ENCODE measurements at places on chromosomes 4 and X.

GRCh38 chr4:89752932-89753598 lies 83.9 kb downstream of the SNCA start:
- H3K4me3 ChIP-seq, result no peak overlapping the region
- DNase-seq, result no peak
- peaks cover 29% of the 10 kb centered on the region for H3K27me3 ChIP-seq
- no peaks in the 10 kb centered on the region for H3K4me1 ChIP-seq
- H3K36me3 ChIP-seq, result no peaks in the 10 kb centered on the region

DNA sequence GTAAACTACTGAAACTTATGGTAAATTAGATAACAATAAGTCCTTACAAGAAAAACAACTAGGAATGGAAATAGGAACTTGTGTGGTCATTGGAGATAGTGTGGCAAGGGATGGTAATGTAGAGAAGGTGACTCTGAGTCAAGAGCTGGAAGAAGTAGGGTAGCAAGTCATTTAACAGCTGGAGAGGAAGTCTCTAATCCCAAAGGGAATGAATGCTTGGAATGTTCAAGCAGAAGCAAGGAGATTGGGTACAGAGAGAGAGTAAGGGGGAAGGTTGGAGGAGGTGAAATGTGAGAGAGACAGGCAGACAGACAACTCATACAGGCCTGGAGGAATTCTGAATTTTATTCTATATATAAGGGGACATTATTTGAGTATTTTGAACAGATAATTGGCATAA lies 260.6 kb upstream of the MAD2L1 start:
- H3K27ac ChIP-seq, result no peak overlapping the region
- H3K4me1 ChIP-seq, result no peaks in the 10 kb centered on the region
- peaks cover 6% of the 10 kb centered on the region for H3K27me3 ChIP-seq
- no peaks in the 10 kb centered on the region for H3K36me3 ChIP-seq

DNA sequence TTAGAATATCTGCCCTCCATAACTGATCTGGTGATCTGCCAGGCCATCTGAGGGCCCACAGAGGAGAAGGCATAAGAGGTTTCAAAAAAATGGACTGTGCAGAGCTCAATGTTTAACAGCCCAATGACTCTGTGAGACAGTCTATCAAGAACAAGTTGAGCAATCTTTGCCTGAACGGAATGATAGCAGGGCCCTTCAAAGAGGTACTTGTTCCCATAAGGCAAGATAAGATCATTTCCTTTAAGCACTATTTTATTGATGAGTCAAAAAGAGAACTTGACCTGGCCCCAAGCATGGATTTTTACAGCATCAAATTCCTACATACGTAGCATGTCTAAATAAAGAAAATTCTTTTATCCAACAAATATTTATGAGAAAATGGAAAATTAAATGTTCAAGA lies 182.8 kb downstream of the IDS start:
- H3K27ac ChIP-seq, result no peak overlapping the region
- H3K36me3 ChIP-seq, result peaks cover 4% of the 10 kb centered on the region
- DNase-seq, result no peak
- no peaks in the 10 kb centered on the region for H3K4me1 ChIP-seq
- H3K27me3 ChIP-seq, result peaks cover 14% of the 10 kb centered on the region
- H3K4me3 ChIP-seq, result no peak overlapping the region

GRCh38 chr4:53786632-53787031 lies 195.3 kb upstream of the LNX1 start:
- H3K27ac ChIP-seq, result no peak overlapping the region
- no peak overlapping the region for H3K4me3 ChIP-seq
- DNase-seq, result no peak
- H3K4me1 ChIP-seq, result no peaks in the 10 kb centered on the region
- peaks cover 4% of the 10 kb centered on the region for H3K27me3 ChIP-seq
- H3K36me3 ChIP-seq, result no peaks in the 10 kb centered on the region

DNA sequence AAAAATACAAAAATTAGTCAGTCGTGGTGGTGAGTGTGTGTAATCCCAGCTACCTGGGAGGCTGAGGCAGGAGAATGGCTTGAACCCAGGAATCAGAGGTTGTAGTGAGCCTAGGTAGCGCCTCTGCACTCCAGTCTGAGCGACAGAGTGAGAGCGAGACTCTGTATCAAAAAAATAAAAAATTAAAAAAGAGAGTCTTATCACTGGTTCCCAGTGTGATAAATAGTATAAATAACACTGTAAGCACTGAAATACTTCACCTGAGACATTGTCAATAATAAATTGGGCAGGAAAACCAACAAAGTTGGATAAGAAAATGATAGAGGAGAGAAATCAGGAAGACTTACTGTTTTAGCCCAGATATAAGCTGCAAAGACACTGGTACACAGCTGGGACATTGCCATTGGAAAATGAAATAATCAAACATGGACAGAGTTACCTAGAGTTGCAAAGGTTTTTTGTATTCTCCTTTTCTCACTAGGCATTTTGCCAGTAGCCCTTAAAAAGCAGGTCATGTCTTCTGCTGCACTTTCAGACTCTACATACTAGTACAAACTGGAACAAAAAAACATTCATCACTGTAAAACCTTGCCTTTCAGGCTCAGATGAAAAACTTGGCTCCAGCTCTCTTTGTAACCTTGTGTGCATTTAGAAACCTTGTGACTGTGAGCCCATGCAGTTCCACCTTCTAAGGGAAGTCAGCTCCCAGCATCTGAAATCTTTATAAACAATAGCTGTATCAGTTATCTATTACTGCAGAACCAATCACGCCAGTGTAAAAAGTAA lies 55.0 kb upstream of the PPP1R2C start:
- H3K4me3 ChIP-seq, result no peak overlapping the region
- H3K36me3 ChIP-seq, result no peaks in the 10 kb centered on the region
- H3K4me1 ChIP-seq, result no peaks in the 10 kb centered on the region
- H3K27ac ChIP-seq, result no peak overlapping the region

DNA sequence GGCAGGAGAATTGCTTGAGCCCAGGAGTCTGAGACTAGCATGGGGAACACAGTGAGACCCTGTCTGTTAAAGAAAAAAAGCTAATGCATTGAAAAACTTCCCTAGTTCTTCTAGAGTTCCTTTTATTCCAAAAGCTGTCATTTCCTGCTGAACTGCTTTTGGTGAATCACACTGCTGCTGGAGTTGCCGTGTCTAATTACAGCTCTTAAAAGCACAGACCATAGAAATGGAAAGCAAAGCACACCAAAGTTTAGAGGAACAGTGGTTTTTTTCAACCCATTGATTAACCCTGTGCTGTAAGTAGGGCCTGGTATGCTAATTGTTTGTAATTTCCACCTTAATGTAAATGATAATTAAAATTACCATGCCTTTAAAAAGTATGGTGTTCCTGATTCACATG lies 52.4 kb downstream of the SEPTIN11 start:
- no peaks in the 10 kb centered on the region for H3K27me3 ChIP-seq
- no peak overlapping the region for H3K27ac ChIP-seq
- peaks cover 13% of the 10 kb centered on the region for H3K4me1 ChIP-seq
- DNase-seq, result no peak

DNA sequence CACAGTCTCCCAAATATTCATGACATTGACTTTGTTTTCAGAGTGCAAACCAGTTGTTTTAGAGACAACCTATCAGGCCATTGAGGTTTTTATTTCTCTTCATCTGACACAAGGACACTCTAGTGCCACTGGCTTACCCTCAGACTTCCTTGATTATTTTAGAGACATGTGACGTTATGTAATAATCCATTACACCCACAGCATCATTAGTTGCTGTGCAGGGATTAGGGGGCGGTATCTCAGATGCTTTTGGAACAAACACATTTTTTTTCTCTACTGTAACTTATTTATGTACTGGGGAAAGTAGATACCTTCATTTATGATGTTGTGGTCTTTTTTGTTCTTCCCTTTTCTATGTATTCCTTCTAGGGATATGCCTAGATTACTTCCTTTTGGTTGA lies 2293.1 kb downstream of the PCDH7 start:
- no peak overlapping the region for H3K4me3 ChIP-seq
- H3K4me1 ChIP-seq, result no peaks in the 10 kb centered on the region
- H3K36me3 ChIP-seq, result no peaks in the 10 kb centered on the region
- no peak for DNase-seq
- no peaks in the 10 kb centered on the region for H3K27me3 ChIP-seq

DNA sequence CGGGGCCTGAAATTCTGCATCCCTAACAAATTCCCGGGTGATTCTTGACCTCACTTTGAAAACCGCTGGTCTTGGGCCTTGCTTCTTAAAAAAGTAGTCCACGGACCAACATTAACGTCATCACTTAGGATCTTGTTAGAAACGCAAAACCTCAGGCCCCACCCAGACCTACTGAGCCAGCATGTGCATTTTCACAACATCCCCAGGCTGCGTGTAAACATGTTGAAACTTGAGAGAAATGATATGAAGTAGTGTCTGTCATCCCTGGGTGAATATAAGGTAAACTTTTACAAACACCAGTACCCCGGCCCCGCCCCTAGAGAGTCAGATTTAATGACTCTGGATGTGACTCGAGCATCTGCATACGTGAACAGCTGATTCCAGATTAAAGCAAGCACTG lies 33.7 kb downstream of the SORBS2 start:
- H3K27me3 ChIP-seq, result peaks cover 26% of the 10 kb centered on the region
- DNase-seq, result no peak
- peaks cover 2% of the 10 kb centered on the region for H3K36me3 ChIP-seq
- peaks cover 2% of the 10 kb centered on the region for H3K4me1 ChIP-seq

- no peak overlapping the region for H3K27ac ChIP-seq
- no peaks in the 10 kb centered on the region for H3K27me3 ChIP-seq
- H3K36me3 ChIP-seq, result no peaks in the 10 kb centered on the region
- H3K4me1 ChIP-seq, result peaks cover 11% of the 10 kb centered on the region
- no peak overlapping the region for H3K4me3 ChIP-seq
- DNase-seq, result no peak
Observed at GRCh38 chrX:39848900-39849299, 248.9 kb downstream of the BCOR start.

DNA sequence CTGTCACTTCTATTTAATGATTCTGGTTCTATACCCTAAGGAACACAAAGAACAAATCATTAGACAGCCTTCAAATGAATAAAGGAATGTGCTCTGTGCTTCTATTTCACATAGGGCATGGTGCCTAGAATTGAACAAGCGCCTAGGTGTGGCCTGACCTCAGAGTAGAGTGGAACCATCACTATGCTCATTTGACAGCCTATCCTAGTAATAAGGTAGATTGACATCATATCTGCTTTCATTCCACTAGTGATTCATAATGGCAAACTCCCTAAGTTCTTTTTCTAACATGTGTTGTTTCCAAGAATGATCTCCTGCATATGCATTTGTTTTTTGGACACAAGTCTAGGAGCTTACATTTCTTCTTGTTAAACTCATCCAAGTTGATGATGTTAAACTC lies 36.6 kb downstream of the METTL14 start:
- no peak overlapping the region for H3K27ac ChIP-seq
- no peak overlapping the region for H3K4me3 ChIP-seq
- H3K27me3 ChIP-seq, result no peaks in the 10 kb centered on the region
- DNase-seq, result no peak
- peaks cover 14% of the 10 kb centered on the region for H3K36me3 ChIP-seq

GRCh38 chrX:65976161-65976560 lies 63.7 kb downstream of the VSIG4 start:
- no peak for DNase-seq
- H3K27me3 ChIP-seq, result no peaks in the 10 kb centered on the region
- no peak overlapping the region for H3K4me3 ChIP-seq
- peaks cover 2% of the 10 kb centered on the region for H3K4me1 ChIP-seq
- no peaks in the 10 kb centered on the region for H3K36me3 ChIP-seq

- H3K27me3 ChIP-seq, result no peaks in the 10 kb centered on the region
- H3K4me1 ChIP-seq, result no peaks in the 10 kb centered on the region
- H3K36me3 ChIP-seq, result no peaks in the 10 kb centered on the region
Observed at GRCh38 chr4:13067077-13067476, 417.1 kb downstream of the RAB28 start.

GRCh38 chr4:92307181-92307580 lies 3.4 kb downstream of the GRID2 start:
- peaks cover 2% of the 10 kb centered on the region for H3K36me3 ChIP-seq
- peaks cover 2% of the 10 kb centered on the region for H3K4me1 ChIP-seq
- no peak overlapping the region for H3K27ac ChIP-seq
- H3K27me3 ChIP-seq, result peaks cover 32% of the 10 kb centered on the region
- H3K4me3 ChIP-seq, result no peak overlapping the region

- no peaks in the 10 kb centered on the region for H3K4me1 ChIP-seq
- peaks cover 2% of the 10 kb centered on the region for H3K36me3 ChIP-seq
- no peaks in the 10 kb centered on the region for H3K27me3 ChIP-seq
- no peak overlapping the region for H3K4me3 ChIP-seq
Observed at GRCh38 chrX:114075073-114075673, 508.7 kb upstream of the HTR2C start.

GRCh38 chrX:148713981-148714380 lies 213.6 kb downstream of the AFF2 start:
- H3K4me1 ChIP-seq, result no peaks in the 10 kb centered on the region
- no peak overlapping the region for H3K4me3 ChIP-seq
- H3K36me3 ChIP-seq, result no peaks in the 10 kb centered on the region
- no peak overlapping the region for H3K27ac ChIP-seq
- no peak for DNase-seq
- no peaks in the 10 kb centered on the region for H3K27me3 ChIP-seq

GRCh38 chr4:126592088-126592487 lies 1040.7 kb upstream of the INTU start:
- DNase-seq, result no peak
- no peaks in the 10 kb centered on the region for H3K27me3 ChIP-seq
- H3K4me3 ChIP-seq, result no peak overlapping the region
- no peaks in the 10 kb centered on the region for H3K36me3 ChIP-seq

DNA sequence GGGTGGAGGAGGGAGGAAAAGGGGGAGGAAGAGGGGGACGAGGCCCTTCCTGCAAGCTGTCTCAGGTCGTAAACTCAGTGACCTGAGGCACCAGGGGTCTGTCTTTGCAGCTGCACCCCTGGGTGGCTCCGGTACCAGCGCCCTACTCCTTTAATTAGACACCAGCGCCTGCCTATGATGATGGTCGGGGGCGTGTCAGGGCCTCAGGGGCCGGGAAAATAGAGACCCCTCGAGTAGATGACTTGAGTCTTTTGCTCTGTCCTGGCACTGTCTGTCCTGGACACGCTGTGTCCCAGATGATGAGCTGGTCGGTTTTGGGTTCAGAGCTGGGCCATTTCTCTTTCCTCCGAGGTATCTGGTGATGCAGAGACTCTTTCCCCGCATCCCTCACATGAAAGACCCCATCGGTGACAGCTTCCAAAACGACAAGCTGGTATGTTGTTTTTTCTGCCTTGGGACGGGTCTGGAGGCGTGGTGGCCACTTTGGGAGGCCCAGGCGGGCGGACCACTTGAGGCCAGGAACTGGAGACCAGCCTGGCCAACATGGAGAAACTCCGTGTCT lies 11.2 kb downstream of the SLC25A6 start:
- peaks cover 2% of the 10 kb centered on the region for H3K36me3 ChIP-seq
- H3K4me3 ChIP-seq, result peak overlapping the region; percentile 53
- H3K27me3 ChIP-seq, result no peaks in the 10 kb centered on the region
- H3K27ac ChIP-seq, result peak overlapping the region; percentile 75
- peaks cover 4% of the 10 kb centered on the region for H3K4me1 ChIP-seq

GRCh38 chr4:158043971-158044618 lies 128.7 kb downstream of the GASK1B start:
- H3K4me3 ChIP-seq, result no peak overlapping the region
- no peaks in the 10 kb centered on the region for H3K27me3 ChIP-seq
- no peaks in the 10 kb centered on the region for H3K4me1 ChIP-seq
- no peaks in the 10 kb centered on the region for H3K36me3 ChIP-seq

- H3K27me3 ChIP-seq, result no peaks in the 10 kb centered on the region
- DNase-seq, result no peak
- H3K27ac ChIP-seq, result peak overlapping the region; percentile 6
- no peak overlapping the region for H3K4me3 ChIP-seq
- H3K4me1 ChIP-seq, result peaks cover 2% of the 10 kb centered on the region
Observed at GRCh38 chrX:71291381-71291780, 7.9 kb downstream of the NONO start.

- H3K4me3 ChIP-seq, result no peak overlapping the region
- H3K27ac ChIP-seq, result no peak overlapping the region
- peaks cover 5% of the 10 kb centered on the region for H3K4me1 ChIP-seq
- no peak for DNase-seq
- H3K36me3 ChIP-seq, result peaks cover 3% of the 10 kb centered on the region
- peaks cover 41% of the 10 kb centered on the region for H3K27me3 ChIP-seq
Observed at GRCh38 chr4:168882650-168883233, 127.3 kb downstream of the CBR4 start.
